ENCODE measurements at places on chromosomes 7 and 10.

- DNase-seq: no peak
Observed at GRCh38 chr7:87882151-87882937, 6.1 kb downstream of the DBF4 start.

DNA sequence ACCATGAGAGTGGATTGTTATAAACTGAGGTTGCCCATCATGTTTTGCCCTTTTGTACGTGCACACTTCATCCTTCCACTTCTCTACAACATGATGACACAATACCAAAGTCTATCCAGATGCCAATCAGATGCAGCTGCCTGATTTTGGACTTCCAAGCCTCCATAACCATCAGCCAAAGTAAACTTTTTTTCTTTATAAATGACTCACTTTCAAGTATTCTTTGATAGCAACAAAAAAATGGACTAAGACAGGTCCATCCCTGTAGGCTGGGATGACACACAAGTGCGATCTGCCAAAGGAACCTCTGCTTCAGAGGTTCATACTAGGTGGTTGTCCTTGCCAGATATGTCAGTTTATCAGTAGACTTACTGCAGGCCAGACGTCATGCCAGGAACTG lies 320.2 kb upstream of the FZD1 start:
- DNase-seq: no peak

- no peak for DNase-seq
Observed at GRCh38 chr7:21299766-21300165, 128.1 kb upstream of the SP4 start.

DNA sequence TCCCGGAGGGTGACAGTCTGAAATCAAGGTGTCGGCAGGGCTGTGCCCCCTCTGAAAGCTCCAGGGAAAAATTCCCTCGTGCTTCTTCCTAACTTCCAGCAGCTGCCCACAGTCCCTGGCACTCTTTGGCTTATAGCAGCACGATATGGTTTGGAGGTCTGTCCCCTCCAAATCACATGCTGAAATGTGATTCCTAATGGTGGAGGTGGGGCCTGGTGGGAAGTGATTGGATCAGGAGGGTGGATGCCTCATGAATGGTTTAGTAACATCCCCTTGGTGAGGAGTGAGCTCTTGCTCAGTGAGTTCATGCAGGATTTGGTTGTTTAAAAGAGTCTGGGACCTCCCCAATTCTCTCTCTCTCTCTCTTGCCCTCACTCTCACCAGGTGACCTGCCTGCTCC lies 51.1 kb downstream of the GPAM start:
- no peak for DNase-seq

DNA sequence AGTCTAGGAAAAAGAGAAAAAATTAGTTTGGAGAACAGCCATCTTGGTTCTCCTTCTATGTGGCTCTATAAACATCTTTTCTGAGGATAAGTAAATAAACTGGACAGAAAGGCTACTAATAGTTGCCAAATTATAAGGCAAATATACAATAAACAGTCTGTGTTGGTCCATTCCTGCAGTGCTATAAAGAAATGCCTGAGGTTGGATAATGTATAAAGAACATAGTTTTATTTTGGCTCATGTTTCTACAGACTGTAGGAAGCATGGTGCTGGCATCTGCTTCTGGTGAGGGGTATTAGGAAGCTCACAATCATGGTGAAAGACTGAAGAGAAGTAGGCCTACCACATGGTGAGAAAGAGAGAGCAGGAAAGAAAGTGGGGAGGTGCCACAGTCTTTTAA lies 209.7 kb downstream of the MACC1 start:
- no peak for DNase-seq

GRCh38 chr7:89049043-89049442 lies 253.5 kb upstream of the TEX47 start:
- no peak for DNase-seq

- no peak for DNase-seq
Observed at GRCh38 chr7:88437132-88437531, 130.4 kb upstream of the STEAP4 start.

GRCh38 chr7:101087334-101088068 lies 2.2 kb downstream of the TRIM56 start:
- no peak for DNase-seq

DNA sequence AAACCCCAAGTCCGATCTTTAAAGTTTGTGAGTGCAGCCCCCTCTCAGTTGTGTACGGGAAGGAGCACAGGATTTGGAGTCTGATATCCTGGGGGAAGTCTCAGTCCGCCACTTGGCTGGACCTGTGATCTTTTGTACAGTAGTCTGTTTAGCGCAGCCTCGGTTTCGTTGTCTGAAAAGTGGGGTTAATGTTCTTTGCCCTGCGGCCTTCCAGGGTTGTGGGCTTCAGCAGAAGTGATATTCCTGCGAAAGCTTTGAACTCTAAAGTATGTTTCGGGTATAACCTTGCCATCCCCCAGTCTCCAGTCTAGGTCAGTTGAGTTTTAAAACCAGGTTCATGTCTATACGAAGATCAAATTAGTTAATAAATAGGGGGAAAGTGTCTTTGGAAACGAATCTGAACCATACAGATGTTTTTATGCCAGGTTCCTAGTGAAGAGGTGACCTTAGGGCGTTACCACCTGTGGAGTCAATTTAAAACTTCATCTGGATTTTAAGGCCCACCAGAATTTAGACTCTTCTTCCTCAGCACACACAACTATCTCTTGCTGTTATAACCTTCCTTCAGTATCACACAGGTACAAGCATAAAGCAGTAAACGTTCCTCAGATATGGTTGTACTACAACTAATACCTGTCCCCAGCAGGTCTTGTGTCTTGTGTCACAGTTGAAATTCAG lies 904 bp downstream of the R3HCC1L start:
- no peak for DNase-seq

- no peak for DNase-seq
Observed at GRCh38 chr10:3926258-3926657, 141.2 kb upstream of the KLF6 start.

GRCh38 chr10:668786-669485 lies 20.5 kb downstream of the DIP2C start:
- no peak for DNase-seq

- DNase-seq: no peak
Observed at GRCh38 chr7:142240546-142240945, 17.3 kb downstream of the PRSS58 start.

- no peak for DNase-seq
Observed at GRCh38 chr7:23598296-23598695, 1.1 kb downstream of the CCDC126 start.

- DNase-seq: no peak
Observed at GRCh38 chr7:25735674-25736242, 416.2 kb upstream of the NFE2L3 start.

DNA sequence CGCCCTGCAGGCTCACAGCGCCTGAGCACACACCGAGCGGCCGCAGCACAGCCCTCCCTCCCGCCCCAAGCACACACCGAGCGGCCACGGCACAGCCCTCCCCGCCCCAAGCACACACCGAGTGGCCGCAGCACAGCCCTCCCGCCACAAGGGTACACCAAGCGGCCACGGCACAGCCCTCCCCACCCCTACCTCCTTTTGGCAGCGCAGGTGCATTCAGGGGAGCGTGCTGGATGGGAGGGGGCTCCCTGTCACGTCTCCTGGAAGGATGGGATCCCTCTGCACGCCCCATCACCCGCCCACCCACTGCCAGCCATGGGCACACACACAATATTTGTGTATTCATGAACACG lies 482.6 kb downstream of the DNAJB6 start:
- no peak for DNase-seq

DNA sequence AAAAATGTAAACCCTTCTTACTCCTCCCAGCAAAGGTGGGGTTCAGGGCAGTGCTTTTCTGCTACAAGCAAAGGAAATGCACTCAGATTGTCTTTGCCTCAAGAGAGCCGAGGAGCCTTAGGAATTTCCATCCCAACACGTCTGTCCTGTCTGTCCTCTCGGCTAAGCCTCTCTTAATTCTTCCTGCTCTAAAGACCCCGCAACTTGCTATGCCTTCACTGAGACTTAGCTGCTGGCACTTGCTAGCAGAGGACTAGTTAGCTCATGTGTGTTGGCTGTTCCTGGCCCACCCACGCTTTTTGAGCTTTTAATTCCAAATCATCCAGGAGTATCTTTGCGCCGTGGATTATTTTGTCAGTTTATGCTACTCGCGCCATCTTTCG lies 481 bp upstream of the NPM3 start:
- DNase-seq: no peak

DNA sequence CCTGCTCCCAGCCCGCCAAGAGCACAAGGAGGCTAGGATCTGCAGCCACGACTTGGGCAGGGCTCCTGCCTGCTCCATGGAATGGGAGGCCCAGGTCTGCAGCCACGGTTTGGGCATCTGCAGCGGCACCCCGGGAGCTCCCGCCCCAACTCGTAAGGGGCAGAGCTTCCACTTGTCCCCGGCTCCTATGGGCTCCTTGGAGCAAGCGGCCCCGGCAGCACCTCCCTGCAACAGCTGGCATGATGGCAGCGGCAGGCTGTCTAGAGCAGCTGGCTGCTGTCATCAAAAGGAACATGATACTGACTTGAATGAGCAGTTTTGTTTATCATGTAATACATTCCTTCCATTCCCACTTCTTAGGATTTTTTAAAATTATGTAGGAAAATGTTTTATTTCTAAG lies 684.0 kb upstream of the FOXK1 start:
- no peak for DNase-seq

DNA sequence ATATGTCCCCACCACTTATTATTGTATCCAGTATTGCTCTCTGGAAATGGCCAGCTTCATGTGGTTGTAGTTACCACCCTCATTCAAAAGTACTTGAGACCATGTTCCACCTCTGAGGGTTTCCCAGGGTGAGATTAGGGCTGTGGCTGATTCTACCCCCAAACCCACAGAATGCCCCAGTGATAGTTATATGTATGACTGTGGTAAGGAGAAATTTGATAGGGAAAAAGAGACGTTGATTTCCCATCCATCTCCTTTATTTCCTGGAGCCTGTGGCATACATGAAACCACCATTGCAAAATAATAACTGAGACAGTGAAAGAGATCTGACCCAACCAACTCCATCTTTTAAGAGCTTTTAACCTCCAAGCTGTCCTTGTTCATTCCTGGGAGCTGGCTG lies 25.2 kb downstream of the ARL5B start:
- no peak for DNase-seq

DNA sequence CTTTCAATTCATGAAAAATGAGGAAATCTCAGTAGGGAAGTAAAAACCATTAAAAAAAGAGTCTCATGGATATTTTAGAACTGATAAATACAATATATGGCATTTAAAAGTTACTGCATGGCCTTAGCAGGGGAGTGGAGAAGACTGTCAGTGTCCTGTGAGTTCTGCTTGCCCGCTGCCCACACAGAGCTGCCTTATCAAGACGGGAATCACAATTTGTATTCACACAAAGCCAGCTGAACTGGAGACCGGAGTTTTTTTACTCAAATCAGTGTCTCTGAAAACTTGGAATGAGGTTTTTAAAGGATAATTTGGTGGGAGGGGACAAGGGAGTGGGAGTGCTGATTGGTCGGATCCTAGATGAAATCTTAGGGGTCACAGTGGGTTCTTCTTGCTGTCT lies 17.1 kb downstream of the LANCL2 start:
- no peak for DNase-seq

DNA sequence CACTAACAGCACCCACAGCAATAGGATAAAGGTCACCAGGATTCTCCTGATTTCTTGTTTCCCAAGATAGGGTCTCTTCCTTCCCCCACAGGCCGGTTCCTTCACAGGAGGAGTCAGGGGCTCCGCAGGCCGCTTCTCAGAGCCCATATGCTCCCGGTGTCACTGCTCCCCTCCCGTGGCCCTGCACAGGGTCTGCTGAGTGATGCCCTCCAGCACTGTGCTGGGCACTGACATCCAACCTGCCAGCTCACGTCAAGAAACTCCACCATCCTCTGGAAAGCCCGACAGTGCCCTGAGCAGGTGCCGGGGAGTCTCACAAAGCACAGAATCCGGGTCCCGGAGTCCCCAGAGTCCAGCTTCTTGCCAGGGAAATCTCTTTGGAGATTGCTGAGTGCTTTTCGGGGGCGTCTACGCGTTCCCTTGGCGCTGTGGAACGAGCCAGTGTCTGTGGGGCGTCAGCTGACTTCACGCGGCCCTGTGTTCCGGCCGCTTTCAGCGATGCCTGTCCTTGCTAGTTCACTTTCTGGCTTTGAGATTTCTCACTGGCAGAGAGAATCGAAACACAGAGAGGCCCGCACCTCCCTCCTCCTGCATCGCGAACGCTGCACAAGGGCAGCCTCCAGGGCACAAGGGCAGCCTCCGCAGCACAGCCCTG lies 567.5 kb downstream of the DNAJB6 start:
- DNase-seq: no peak

GRCh38 chr7:44338600-44338999 lies 13.2 kb upstream of the CAMK2B start:
- DNase-seq: no peak

DNA sequence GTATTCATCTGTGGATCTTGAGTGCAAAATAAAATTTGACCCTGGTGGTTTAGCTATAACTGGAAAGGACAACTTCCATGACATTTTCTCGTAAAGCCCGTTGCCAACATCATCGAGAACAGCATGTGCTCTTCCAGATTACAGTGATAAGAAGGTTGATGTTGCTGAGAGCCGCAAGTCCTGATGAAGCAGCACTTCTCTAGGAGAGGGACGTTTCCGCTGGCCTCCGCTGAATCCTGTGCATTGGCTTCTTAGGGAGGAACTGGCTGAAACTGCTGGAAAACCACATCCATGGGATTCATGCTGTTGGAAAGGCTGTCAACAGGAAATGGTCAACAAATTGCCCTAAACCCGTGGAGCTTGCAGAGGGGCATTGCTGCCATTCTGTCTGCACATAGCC lies 21.4 kb upstream of the ABCB5 start:
- no peak for DNase-seq

DNA sequence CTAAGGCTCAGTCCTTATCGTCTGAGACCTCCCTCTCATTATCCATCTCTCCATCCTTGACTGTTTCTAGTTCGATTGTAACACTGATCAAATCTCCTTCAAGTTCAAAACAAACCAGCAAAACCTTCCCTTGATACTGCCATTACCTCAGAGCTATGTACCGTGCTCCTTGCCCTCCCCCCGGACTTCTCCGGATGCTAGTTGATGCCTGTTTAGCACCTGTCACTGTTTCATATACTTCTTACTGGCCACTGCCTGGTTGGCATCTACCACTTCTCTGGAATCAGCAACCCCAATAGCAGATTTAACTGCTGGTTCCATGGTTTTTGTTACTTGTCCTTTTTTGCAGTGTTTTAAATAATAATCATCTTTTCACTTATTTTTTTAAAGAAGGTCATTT lies 64.1 kb downstream of the BMPR1A start:
- no peak for DNase-seq

DNA sequence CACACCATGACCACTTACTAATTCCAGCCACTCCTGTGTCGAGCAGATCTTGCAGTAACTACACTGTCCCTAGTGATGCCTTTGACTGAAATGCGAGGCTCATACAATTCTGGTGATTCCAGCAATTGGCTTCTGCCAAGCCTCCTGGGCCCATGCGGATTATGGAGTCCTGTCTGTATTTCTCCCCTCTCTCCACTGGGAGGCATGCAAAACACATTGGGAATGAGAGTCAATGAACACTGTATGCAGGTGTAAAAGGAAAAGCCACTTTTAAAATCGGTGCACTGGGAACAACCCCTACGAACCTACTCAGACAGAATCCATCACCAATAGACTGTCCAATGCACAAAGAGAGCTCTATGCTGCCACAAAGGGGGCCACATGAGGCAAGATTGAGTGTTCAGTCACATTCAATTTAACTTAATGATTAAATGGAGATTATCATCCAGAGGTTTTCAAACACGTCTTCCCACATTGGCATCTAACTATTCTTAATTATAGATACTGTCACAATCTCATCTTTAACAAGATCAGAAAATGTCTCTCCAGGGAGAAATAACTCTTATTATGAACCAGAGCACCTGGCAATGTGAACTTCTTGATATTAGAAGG lies 550.6 kb downstream of the GLRX3 start:
- no peak for DNase-seq
